ENCODE measurements at places on chromosomes 6 and 20. TPM values are rescaled to one million over a fixed set of nuclear protein-coding genes. Genes with fewer than 3 reads are reported as not detected.

Gene DEFB132
- polyA plus RNA-seq = not detected

Gene NOL4L
- 18.9 TPM for polyA plus RNA-seq

Gene C2
- polyA plus RNA-seq = 4.9 TPM

Gene MEP1A
- 0.19 TPM for polyA plus RNA-seq

Gene LCA5
- 4.4 TPM for polyA plus RNA-seq

Gene GPX5
- polyA plus RNA-seq = not detected

Gene DAAM2
- 35.5 TPM for polyA plus RNA-seq

Gene TRIM10
- polyA plus RNA-seq = 0.66 TPM

Gene PRRT1
- polyA plus RNA-seq = 0.71 TPM

Gene RAET1L
- polyA plus RNA-seq = not detected

Gene GJA10
- polyA plus RNA-seq = not detected

Gene CALHM6
- polyA plus RNA-seq = 5.3 TPM

Gene TCF15
- polyA plus RNA-seq = 4.1 TPM

Gene PDYN
- not detected for polyA plus RNA-seq

Gene SLC44A4
- 1.2 TPM for polyA plus RNA-seq

Gene GRM1
- 0.05 TPM for polyA plus RNA-seq

Gene SPATA25
- 4.7 TPM for polyA plus RNA-seq

Gene PRDM1
- 4.1 TPM for polyA plus RNA-seq

Gene PAK5
- 0.20 TPM for polyA plus RNA-seq

Gene OR2H1
- not detected for polyA plus RNA-seq

Gene STX7
- 28.8 TPM for polyA plus RNA-seq

Gene SMIM26
- 90.1 TPM for polyA plus RNA-seq

Gene TP53TG5
- 1.3 TPM for polyA plus RNA-seq

Gene GABRR1
- polyA plus RNA-seq = 0.80 TPM

Gene RAMACL
- 0.15 TPM for polyA plus RNA-seq

Gene LBP
- not detected for polyA plus RNA-seq

Data from muscle of leg (tissue), 16 donors.